ENCODE measurements at places on chromosomes 1 and 21. TPM values are rescaled to one million over a fixed set of nuclear protein-coding genes. Genes with fewer than 3 reads are reported as not detected.

The GNAT2 gene
- total RNA-seq: 0.18 TPM

- H3K4me1 ChIP-seq: no peaks in the 10 kb centered on the region
- DNase-seq: no peak
- H3K36me3 ChIP-seq: no peaks in the 10 kb centered on the region
- H3K4me3 ChIP-seq: no peak overlapping the region
- H3K27ac ChIP-seq: no peak overlapping the region
These were observed 162.6 kb downstream of the GRIK1 start for GRCh38 chr21:29777160-29777559.

DNA sequence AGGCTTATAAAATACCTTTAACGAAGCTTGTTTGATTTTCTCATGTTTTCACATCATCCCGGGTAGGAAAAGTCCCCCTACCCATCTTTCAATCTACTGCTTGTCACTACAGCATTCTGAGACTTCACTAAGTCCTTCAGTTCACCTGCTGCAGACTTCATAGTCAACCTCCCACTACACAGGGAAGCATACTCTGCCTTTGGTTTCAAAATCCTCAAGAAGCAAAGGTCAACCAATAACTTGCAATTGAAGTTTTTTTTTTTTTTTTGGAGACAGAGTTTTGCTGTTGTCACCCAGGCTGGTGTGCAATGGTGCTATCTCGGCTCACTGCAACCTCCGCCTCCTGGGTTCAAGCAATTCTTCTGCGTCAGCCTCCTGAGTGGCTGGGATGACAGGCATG is 4.7 kb upstream of the PTPN22 start:
- H3K27me3 ChIP-seq: no peaks in the 10 kb centered on the region
- H3K4me1 ChIP-seq: peaks cover 74% of the 10 kb centered on the region
- DNase-seq: no peak

- H3K4me1 ChIP-seq: peaks cover 37% of the 10 kb centered on the region
- H3K4me3 ChIP-seq: no peak overlapping the region
- peaks cover 63% of the 10 kb centered on the region for H3K36me3 ChIP-seq
- DNase-seq: no peak
- H3K27me3 ChIP-seq: no peaks in the 10 kb centered on the region
These were observed 18.6 kb downstream of the MKNK1 start for GRCh38 chr1:46585312-46585938.
